Omental fat pad (tissue), 4 donors: ENCODE measurements at places on chromosomes 6 and 20. TPM values are rescaled to one million over a fixed set of nuclear protein-coding genes. Genes with fewer than 3 reads are reported as not detected.

DNA sequence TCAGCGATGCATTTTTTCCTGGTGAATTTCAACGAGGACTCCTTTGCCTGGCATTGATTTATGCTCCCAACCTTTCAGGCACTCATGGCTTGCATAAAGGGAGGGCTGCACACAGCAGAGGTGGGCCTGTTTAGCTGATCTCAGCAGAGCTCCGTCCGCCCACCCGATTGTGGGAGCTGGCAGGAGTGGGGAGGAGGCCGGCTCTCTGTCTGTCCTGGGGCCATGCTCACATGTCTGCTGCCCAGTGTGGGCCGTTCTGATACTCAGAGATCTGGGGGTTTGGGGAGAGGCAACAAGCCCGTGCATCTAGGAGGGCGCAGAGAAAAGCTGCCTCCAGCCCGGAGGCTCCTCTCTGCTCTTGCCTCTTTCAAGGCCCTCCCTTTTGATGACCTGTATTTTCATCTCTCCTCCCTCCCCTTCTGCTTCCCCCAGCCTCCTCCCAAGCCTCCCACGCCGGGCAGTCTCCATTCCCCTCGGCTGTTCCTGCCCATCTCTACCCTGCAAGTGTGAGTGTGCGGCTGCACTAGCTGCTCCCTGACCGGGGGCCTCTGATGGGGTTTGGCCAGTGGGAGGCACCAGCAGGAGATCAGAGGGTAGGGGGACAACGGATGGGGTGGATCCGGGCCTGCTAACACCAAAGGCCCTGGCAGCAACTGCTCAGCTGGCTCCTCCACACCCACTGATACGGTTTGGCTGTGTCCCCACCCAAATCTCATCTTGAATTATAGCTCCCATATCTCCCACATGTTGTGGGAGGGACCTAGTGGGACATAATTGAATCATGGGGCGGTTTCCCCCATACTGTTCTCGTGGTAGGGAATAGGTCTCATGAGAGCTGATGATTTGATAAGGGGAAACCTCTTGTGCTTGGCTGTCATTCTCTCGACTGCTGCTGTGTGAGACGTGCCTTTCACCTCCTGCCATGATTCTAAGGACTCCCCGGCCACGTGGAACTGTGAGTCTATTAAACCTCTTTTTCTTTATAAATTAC is 39.6 kb upstream of the MLN start:
- no peak for DNase-seq

DNA sequence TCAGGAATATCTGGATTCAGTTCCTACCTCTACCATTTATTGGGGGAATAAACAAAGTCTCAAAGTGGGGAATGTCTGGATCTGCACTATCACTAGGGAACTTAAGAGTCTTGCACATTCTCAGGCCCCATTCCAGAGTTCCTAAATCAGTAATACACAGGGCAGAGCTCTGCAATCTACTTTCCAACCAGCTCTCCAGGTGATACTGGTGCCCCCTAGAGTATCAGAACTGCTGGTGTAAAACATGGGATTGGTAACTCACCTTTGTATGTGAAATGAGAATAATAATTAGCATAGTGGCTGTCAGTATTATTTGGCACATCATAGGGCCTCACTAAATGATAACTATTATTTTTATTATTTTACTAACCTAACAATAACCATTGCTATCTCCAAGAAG is 278.8 kb upstream of the IMPG1 start:
- no peak for DNase-seq

The GLP1R gene
- not detected for total RNA-seq

DNA sequence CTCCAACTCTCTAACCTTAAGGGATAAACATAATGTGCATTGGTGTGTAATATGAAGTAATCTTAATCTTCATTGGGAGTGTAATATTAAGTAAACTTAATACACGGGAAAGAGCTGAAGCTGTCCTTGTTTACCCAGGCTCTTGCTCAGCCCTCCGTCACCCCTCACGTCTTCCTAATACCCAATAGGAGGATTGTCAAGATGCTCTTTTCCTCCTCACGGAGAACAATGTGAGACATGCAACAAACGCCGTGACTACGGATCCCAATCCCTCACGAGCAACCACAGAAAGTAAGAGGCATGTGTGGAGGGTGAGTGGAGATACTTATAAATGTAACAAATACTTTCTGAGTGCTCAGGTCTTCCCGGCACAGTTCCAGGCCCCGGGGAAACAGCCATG is 11.0 kb downstream of the KIF16B start:
- no peak for DNase-seq

The NINL gene
- 8.6 TPM for total RNA-seq

GRCh38 chr20:45337367-45338120 is 10.7 kb downstream of the SDC4 start:
- DNase-seq = no peak

DNA sequence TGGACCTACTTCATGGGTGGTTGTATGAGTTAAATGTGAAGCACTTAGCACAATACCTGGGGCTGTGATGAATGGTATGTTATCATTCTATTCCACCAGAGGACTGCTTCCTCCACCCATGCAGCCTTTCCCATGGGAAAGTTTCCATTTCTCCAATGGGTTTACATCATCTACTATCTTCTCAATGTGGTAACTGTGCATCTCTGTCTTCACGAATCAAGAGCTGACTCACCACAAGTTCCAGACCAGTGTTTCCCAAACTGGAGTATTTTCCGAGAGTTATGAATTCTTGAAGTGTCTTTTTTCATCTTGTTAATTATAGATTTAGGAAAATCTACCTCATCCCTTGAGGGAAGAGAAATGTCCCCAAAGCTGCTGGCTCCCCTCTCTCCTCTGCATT is 182.8 kb downstream of the UNC5CL start:
- no peak for DNase-seq

The GPLD1 gene
- total RNA-seq = 4.3 TPM

DNA sequence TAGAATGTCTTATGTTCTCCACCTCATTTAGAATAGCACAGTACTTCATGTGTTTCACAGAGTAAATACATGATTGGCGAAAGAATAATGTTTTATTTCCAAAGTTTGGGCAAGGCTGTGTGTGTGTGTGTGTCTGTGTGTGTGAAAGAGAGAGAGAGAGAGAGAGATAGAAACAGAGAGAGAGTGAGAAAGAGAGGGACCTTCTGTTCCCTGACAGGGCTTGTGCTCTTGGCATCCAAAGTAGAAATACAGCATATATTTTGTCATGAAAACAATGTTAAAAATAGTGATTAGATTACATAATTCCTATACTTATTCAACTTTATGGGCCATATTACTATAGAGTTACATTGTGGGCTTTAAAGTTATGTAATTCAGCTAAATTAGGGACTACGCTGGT is 201.2 kb downstream of the KIF6 start:
- no peak for DNase-seq

The CLVS2 gene
- total RNA-seq = not detected

The BTN1A1 gene
- not detected for total RNA-seq

GRCh38 chr6:56853541-56853940 is 101.4 kb upstream of the BEND6 start:
- DNase-seq = no peak

GRCh38 chr20:63218701-63219446 is 2.9 kb upstream of the YTHDF1 start:
- no peak for DNase-seq

GRCh38 chr6:36728289-36729160 is 30.9 kb downstream of the RAB44 start:
- no peak for DNase-seq

- no peak for DNase-seq
These were observed 99.4 kb downstream of the MYB start for GRCh38 chr6:135280375-135281136.

The KIF25 gene
- total RNA-seq = not detected

DNA sequence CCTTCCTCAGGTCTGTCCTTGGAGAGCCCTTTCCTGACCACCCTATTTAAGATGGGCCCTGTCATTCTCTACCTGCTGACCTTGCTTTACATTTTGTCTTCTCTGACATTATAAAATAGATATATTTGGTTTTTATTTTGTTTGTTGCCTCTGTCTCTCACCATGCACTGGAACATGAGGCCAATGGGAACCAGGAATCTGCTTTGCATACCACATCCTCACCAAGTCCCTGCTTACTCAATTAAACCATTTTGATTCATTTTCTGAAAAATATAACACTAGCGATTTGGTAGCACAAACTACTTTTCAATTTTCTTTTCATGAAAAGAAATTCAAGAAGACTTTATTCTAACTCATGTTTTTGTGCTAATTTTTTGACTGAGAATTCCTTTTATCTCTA is 32.8 kb upstream of the POPDC3 start:
- DNase-seq = no peak

The DEFB129 gene
- total RNA-seq = not detected

DNA sequence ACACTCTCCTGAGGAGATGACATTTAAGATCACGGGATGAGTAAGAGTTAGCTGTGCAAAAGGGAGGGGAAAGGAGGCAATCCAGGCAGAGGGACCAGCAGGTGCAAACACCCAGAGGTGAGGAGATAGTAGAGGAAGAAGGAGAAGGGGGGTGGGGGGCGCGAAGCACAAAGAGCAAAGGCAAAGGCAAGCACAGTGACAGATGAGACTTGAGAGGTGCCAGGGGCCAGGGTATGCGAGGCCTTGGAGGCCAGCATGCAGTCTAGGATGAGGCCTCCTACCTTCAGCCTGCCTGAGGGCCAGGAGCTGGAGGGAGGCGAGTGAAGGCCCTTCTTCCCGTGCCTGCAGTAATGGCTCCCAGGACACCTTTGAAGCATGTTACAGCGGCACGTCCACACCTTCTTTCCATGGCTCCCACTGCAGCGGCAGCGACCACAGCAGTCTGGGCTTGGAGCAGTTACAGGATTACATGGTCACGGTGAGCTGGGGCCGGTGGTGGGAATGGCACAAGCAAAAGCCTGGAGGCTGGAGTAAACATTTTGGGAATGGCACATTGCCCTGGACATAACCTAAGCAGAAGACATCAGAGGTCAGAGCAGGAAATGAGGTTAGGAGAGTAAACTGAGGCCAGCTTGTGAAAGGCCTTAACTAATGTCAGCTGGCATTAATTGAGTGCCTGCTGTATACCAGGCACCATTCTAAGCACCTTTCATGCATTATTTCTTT is 18.6 kb downstream of the CCM2L start:
- no peak for DNase-seq

The RTF2 gene
- total RNA-seq = 52.7 TPM
